CMK (cell line): ENCODE measurements at places on chromosomes 3 and 15.
A peak's percentile ranks its signal among the peaks of the same experiment; 100 is the strongest.

DNA sequence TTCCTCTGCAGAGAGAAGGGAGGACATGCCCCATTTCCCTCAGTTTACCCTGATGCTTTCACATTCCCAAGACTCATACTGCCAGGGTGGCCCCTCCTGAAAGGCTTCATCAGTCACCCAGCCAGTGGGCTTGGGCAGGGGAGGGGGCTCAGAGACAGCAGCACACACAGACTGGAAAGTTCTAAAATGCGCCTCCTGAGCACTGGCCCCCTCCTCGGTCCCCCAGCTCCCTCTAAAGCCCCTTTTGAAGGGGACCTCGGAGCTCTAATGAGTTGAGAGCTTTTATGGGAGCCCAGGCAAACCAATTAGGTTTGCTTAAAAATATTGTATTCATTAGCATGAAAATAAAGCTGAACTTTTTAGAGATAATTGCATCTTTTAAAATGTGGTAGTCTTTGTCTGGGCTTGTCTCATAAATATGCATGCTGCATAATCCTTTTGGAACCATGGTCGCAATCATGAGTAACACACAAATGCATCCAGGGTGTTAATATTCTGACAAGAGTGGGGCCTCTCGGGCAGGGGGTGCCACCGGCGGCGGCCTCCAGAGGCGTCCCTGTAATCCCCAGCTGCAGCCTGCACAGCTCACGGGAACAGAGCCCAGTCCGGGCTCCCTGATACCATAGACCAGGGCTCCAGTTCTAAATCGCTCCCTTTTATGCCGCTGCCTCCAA lies 78.5 kb downstream of the RPLP1 start:
- no peak for DNase-seq

DNA sequence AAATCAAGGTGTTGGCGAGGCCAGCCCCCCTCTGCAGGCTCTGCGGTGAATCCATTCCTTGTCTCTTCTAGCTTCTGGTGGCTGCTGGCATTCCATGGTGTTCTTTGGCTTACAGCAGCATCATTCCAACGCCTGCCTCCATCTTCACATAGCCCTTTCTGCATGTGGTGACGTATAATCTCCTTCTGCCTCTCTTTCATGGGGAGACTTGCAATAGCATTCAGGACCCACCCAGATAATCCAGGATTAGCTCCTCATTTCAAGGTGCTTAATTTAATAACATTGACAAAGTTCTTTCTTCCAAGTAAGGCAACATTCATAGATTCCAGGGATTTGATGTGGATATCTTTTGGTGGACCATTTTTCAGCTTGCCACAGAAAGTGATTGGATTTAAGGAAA lies 35.8 kb downstream of the ISG20 start:
- no peak for DNase-seq

DNA sequence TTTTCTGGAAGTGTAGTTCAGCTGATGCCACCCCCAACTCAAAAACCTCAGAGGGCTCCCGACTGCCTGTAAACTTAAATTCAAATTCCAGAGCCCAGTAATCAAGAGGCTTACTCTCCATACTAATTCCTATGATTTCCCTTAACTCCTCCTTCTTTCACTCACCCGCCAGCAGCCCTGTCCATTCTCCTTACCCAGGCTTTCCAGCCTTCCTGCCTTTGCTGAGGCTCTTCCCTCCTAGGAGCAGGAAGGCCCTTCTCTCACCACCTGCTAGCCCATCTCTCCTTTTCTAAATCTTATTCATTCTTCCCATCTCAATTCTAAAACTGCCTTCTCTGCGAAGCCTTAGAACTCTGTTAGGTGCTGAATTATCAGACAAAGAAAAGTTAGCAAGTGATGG lies 30.4 kb downstream of the RORA start:
- DNase-seq = no peak

DNA sequence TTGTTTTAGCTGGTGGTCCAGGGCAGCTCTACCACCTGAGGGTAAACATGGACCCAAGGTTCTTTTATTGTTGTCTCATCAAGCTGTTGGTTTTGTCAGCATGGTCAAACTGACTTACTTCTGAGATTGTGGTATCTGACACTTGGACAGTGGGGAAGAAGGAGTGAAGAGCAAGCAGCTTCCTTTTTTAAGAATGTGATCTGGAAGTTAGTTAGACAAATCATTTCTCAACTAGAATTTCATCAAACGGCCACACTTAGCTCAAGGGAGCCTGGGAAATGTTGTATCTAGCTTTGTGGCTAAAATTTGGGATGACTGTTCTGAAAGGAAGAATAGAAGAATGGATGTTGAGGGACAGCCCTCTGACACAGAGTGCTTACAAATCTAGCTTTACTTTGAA lies 215.2 kb downstream of the ZNF621 start:
- DNase-seq = no peak

DNA sequence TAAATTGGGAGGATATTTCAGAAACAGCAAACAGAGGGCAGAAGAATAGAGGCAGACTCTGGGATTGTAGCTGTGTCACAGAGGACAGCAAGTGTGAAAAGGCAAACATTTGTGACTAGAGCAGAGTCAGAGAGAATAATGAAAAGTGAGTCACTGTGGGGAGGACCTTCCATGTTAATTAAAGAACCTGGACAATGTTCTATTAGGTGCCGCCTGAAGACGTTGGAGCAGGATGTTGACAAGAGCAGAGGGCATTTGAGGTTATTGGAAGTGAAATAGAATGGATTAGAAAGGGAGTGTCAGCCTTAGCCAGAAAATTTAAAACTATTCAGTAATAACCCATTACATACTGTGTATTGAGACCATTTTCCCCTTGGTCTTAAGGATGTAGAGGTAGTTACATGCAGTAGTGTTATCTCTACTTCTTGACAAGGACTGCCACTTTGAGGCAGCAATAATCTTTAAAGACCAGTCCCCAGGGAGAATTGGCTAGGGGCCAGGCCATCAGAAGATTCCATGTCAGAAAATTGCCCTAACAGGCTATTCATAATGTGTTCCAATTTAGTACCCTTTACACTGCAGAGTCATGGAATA lies 5.8 kb downstream of the ACKR2 start:
- DNase-seq = no peak

DNA sequence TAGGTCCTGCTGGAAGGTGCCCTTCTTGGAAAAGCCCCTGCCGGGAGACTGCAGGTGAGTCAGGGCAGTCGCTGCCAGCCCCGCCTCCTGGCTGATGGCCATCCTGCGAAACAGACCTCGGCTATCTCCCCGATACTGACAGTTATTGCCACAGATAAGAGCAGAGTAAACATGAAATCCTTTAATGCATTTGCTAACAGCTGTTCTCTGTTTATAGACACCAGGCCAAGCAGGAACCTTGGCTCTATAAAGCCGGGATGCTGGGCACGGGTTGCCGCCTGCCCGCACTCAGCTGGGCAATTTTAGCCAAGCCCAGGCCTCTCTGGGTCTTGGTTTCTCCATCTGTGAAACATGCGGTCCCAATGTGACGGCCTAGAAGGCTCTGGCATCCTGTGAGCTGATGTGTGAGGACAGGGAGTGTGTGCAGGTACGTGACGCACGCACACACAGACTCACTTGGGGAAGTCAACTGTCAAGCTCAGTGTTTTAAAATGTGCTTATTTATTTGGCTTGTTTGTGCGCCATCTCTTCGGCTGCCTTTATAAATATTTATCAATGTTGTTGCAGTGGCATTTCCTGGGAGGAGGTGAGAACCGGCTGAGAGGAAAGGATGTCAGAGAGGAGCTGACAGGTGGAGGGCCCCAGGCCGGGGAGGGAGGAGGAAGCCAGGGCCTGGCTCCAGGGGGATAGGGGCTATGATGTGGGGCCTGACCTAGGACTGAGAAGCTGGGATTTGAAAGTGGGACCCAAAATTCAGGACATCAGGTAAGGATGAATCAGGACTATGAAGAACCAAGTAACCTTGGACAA lies 50.8 kb upstream of the PRR23E start:
- no peak for DNase-seq

DNA sequence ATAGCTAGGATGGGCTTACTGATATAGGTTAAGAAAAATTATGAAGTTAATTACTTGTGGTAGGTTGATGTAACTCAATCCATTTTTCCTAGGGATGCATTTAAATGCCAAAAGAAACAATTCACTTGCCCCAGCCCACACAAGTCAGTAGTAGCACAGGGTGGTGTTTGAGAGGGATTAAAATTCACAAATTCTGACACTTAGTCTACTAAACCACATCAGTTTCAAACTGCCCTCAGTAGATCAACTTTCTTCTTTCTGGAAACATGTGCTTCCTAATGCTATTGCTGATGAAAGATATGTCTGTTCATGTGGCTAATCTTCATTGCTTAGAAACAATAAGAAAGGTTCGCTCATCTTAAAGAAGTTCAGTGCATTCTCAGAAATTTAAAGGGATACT lies 160.6 kb downstream of the EPHA3 start:
- no peak for DNase-seq

DNA sequence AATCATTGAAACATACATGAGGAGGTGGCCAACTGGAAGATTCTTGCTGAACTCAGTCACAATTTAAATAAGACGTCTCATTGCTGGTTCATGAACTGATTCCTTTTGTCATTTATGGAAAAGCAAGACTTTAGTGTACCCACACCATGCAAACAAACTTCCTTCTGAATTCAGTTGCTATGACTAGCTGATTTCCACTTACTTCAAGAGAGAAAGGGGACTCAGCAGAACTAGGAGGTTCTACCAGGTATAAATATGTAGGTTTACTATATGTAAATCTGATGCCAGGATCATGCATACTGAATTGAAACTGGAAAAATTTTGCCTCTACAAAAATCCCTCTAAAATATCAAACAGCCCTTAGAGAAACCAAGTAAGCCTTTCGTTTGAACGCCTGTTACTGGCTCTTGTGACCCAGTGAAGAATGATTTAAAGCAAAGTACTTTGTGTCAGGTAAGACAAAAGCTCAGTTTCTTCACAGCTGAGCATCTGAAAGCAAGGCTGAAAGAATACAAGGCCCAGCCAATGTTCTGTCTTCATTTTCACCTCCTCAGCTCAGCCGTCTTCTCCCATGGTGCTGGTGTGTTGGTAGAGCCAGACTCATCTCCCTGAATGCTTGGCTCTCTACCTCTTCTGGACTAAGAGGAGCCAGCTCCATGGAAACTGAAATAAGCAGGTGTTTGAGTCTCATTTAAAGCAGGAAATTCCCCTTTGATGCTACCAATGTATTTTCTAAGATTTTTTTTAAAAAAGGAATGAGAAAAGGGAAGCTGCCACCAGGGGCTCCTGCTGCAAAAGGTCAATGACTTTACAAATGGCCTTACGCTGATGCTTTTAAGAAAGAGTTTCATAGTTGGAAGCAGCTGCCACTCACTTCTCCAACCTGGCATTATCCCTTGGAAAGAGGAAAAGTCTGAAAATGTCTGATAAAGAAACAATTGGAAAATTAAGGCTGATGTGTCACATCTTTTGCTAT lies 301.6 kb downstream of the EFHB start:
- no peak for DNase-seq

DNA sequence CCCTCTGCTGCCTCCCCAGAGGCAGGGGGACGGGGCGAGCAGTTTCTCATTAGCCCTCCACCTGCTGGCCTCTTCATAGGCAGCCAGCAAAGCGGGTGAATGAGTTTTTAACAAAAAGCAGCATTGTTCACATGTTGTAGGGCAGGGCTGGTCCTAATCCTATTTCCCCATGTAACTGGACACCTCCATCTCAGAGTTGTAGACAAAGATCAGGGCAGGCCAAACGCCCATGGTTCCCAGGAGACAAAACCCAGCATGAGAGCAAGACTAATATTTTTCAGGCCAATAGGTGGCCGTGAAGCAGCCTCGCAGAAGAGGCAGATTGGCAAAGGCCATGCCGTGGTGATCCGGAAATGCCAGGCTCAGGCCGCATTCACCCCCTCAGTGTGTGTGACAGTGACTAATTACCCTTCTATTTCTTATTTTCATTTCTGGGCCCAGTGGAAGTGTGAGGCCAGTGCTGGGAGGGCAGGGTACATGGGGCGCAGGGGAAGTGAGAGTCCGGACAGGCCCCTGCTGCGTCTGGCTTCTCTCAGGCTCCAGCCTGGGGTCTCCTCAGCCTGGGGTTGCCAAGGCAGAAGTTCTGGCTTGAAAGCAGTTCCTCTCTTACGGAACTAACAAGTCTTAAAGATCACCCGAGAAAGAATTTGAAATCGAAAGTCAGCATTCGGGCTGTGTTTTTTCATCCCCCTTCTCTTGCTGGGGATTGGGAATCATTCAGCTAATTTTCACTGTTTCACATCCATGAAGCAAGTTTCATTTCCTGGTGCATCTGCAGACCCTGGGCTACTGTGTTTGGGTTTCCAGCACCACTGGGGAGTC lies 64.8 kb downstream of the BOC start:
- no peak for DNase-seq

GRCh38 chr15:39685999-39686613 lies 96.5 kb downstream of the FSIP1 start:
- DNase-seq = peak; percentile 31

GRCh38 chr3:58163234-58163633 lies 47.5 kb downstream of the DNASE1L3 start:
- DNase-seq = no peak

GRCh38 chr3:132553826-132554225 lies 43.2 kb upstream of the ACKR4 start:
- no peak for DNase-seq

- no peak for DNase-seq
Measured at GRCh38 chr3:194322678-194323211, 28.4 kb downstream of the CPN2 start.

- DNase-seq = no peak
Measured at GRCh38 chr15:101088788-101089578, 162.9 kb downstream of the CHSY1 start.

- no peak for DNase-seq
Measured at GRCh38 chr3:57423335-57423734, 120.8 kb downstream of the DNAH12 start.

- no peak for DNase-seq
Measured at GRCh38 chr15:73900095-73900712, 26.1 kb upstream of the LOXL1 start.

GRCh38 chr15:74831813-74832495 lies 5.5 kb downstream of the CPLX3 start:
- DNase-seq = no peak

DNA sequence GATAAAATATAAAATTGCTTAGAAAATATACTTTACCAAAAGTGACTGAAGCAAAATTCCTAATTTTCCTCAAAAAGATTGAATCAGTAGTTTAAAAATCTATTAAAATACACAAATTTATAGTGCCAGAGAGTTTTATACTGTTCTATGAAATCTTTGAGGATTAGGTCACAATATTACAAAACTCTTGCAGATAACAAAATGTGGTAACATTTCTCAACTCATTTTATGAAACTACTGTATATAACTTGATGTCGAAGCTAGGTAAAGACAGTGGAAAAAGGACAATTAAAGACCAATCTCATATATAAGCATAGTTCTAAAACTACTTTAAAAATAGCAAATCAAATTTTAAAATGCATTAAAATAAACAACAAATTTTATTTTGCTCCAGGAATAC lies 15.9 kb downstream of the VEPH1 start:
- DNase-seq = no peak

DNA sequence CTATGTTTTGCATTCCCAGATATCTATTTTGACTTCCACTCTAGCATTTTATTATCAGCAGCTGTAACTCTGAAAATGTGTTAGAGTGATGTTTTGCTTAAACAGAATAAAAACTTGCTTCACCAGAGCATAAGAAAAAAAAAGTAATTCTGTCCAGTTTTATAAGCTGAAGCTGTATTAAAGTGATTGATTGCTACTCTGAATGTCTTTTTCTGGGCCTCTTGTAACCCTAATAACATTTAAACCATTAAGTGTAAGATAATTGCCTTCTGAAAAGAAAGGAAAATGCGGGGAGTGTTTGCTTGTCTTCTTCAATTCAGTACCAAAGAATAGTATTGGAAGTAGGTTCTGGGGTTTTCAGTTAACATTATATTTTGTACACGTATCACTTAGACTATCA lies 57.9 kb upstream of the UBE2E1 start:
- DNase-seq = no peak

GRCh38 chr3:74693251-74693650 lies 78.8 kb upstream of the CNTN3 start:
- no peak for DNase-seq
